Suprapubic skin (tissue), 4 donors: ENCODE measurements at places on chromosomes 3 and 15. TPM values are rescaled to one million over a fixed set of nuclear protein-coding genes. Genes with fewer than 3 reads are reported as not detected.

GRCh38 chr3:54967731-54968161, 39.9 kb upstream of the LRTM1 start:
- no peak overlapping the region for H3K4me3 ChIP-seq
- no peaks in the 10 kb centered on the region for H3K27me3 ChIP-seq
- no peaks in the 10 kb centered on the region for H3K36me3 ChIP-seq
- no peak for DNase-seq

Gene ROPN1
- total RNA-seq = 1.4 TPM

Gene CD86
- 12.2 TPM for total RNA-seq

- H3K27ac ChIP-seq = no peak overlapping the region
- no peaks in the 10 kb centered on the region for H3K36me3 ChIP-seq
Measured at GRCh38 chr3:150247441-150247840, 160.7 kb upstream of the TSC22D2 start.

Gene GOLGA6L4
- total RNA-seq = 2.8 TPM

Gene ZNF621
- total RNA-seq = 17.7 TPM

DNA sequence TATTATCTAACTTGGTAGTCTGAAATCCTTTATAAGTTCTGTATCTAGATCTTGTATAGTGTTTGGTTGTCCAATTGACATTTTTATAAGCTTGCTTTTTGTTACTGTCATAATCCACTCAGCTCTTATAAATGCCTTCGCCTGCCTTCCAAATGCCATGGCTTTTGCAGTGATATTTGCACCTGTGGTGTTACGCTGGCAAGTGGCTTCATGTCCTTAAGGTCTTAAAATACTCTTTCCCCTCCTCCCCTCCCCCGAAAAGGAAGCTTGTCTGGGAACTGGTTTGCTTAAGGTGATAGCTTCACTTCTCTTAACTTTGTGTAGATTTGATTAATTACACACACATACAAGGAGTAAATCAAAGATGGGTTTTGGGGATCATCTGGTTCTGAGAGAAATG, 62.0 kb downstream of the ABHD2 start:
- no peak for DNase-seq
- H3K4me3 ChIP-seq = no peak overlapping the region
- H3K27me3 ChIP-seq = no peaks in the 10 kb centered on the region
- H3K4me1 ChIP-seq = peaks cover 9% of the 10 kb centered on the region
- no peak overlapping the region for H3K27ac ChIP-seq

Gene CCR4
- total RNA-seq = not detected

DNA sequence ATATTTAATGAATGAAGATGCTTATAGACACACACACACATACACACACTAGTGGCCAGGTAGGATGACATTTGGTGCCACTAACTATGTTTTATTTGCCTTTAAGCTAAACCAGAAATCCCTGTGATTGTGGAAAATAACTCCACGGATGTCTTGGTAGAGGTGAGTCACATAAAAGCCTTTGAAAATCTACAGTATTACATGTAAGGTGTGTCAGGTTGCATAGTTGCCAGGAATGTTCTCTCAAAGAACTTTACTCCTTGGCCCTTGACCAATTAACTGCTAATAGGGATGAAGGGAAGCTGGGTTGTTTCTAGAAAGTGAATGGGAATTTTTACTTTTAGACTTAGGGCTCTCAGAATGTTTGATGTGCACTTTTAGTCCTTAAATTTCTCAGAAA, 9.9 kb downstream of the ZBED2 start:
- no peak overlapping the region for H3K4me3 ChIP-seq
- no peak for DNase-seq
- no peaks in the 10 kb centered on the region for H3K27me3 ChIP-seq
- H3K4me1 ChIP-seq = peaks cover 7% of the 10 kb centered on the region
- H3K27ac ChIP-seq = no peak overlapping the region
- no peaks in the 10 kb centered on the region for H3K36me3 ChIP-seq

DNA sequence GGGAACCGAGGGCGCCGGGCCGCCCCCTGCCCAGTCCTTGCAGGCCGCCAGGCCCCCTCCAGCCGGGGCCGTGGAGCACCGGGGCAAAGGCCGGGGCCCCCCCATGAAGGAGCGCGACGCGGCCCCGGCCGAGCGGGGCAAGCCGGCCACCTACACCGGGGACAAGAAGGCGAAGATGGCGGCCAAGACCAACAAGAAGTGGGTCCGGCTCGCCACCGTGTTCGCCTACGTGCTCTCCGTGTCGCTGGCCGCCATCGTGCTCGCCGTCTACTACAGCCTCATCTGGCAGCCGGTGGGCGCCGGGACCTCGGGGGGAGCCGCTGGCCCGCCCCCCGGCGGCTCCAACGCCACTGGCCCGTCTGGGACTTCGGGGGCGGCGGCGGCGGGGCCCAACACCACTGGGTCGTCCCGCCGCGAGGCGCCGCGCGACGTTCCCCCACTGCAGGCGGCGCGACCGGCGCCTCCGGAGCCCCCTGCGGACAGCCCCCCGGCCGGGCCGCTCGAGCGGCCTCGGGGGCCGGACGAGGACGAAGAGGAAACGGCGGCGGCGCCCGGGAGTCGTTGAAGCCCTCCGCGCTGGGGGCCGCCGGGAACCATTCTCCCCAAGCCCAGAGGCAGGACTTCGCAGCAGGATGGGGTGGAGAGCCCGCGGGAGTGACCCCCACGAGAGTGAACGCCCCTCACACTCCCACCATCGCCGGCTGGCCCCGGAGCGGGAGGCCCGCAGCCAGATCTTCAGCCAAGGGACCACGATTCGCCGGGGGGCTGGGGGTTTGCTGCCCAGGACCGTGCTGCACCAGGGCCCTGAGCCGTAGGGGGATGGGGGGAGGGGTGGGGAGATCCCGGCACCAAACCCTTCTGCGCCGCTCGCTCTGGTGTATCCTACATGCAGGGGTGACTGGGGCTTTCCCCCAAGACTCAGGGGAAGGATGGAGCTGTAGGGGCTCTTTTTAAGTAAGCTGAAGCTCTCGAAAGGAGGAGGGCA, 753 bp downstream of the INAFM2 start:
- peak overlapping the region; percentile 85 for H3K4me3 ChIP-seq
- H3K27me3 ChIP-seq = no peaks in the 10 kb centered on the region
- DNase-seq = peak; percentile 70
- peaks cover 28% of the 10 kb centered on the region for H3K4me1 ChIP-seq

GRCh38 chr3:66200147-66200546, 20.7 kb upstream of the SLC25A26 start:
- no peaks in the 10 kb centered on the region for H3K36me3 ChIP-seq
- peaks cover 5% of the 10 kb centered on the region for H3K4me1 ChIP-seq
- no peak for DNase-seq
- peaks cover 5% of the 10 kb centered on the region for H3K27me3 ChIP-seq

- H3K4me1 ChIP-seq = no peaks in the 10 kb centered on the region
- no peak for DNase-seq
- no peaks in the 10 kb centered on the region for H3K27me3 ChIP-seq
Measured at GRCh38 chr15:76460347-76460746, 123.8 kb downstream of the ISL2 start.

Gene WDR48
- 49.3 TPM for total RNA-seq

Gene ACTRT3
- total RNA-seq = 0.68 TPM

DNA sequence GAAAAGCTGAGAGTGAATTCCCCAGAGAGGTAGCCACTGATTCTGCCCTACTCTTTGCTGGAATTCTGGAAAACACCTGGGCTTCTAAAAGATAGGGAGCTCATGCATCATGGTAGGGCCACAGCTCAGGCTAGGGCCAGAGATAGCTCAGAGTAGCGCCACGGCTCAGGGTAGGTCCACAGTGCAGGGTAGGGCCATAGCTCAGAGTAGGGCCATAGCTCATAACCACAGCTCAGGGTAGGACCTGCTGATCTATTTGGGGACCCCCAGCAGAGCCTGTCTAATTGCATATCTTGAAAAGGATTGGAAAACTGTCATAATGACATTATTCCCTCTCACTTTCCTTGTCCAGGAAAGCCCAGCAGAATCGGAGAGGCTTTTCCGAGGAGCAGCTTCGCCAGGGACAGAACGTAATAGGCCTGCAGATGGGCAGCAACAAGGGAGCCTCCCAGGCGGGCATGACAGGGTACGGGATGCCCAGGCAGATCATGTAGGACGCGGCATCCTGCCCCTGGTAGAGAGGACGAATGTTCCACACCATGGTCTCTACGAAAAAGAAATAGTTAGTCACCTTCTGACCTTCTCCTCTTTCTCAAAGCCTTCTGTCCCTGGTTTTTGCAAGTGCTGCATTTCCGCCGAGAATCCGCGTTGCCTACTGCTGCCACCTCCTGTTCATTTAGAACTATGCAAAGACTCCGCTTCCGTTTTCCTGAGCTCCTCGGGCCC, 14.5 kb downstream of the TAGLN3 start:
- no peaks in the 10 kb centered on the region for H3K27me3 ChIP-seq
- peaks cover 6% of the 10 kb centered on the region for H3K4me1 ChIP-seq
- H3K4me3 ChIP-seq = no peak overlapping the region
